Omental fat pad (tissue), 4 donors: ENCODE measurements at places on chromosomes 1 and 21.

GRCh38 chr1:239898062-239898730 is 193.5 kb upstream of the FMN2 start:
- DNase-seq: peak; percentile 62

- DNase-seq: no peak
Measured at GRCh38 chr1:11550664-11551283, 71.8 kb downstream of the DISP3 start.

GRCh38 chr1:205924460-205924790 is 18.8 kb downstream of the SLC26A9 start:
- no peak for DNase-seq

- no peak for DNase-seq
Measured at GRCh38 chr1:161226759-161227158, 899 bp downstream of the TOMM40L start.

GRCh38 chr1:181126871-181127587 is 38.5 kb downstream of the IER5 start:
- DNase-seq: no peak

DNA sequence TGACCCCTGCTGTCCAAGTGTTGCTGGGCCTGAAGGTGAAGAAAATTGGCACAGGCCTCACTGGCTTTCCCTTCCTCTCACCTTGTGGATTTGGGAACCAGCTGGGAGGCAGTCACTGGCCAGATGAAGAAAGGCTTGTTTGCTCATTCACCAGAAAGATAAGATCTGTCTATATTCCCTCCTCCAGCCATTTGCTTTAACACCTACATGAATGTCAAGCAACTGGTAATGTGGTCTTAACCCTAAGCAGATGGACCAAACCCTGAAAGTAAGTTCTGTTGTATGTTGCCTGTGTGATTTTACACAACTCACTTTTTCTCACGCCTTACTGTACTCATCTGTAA is 10.3 kb upstream of the SRRM1 start:
- no peak for DNase-seq

DNA sequence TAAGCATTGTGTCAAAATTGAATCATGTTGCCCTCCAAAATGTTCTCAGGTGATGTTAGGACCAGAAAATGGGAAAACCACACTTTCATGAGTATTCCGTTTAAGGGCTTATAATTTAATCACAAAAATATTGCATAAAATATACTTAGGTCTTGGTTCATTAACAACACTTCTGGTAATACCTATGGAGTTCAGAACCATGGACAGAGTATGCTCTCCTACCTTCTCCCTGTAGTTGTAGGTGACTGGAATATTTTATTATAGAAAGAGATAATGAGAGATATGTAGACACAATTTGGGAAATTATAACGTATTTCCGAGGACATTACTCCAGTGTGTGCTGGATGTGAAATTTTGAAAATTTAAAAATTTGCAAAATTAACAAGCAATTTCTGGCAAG is 232.5 kb downstream of the NCAM2 start:
- DNase-seq: no peak

GRCh38 chr1:107949467-107950253 is 15.3 kb downstream of the VAV3 start:
- DNase-seq: no peak

- no peak for DNase-seq
Measured at GRCh38 chr21:14550135-14550534, 4.0 kb upstream of the SAMSN1 start.

GRCh38 chr1:175826705-175827104 is 83.3 kb upstream of the TNR start:
- DNase-seq: no peak

DNA sequence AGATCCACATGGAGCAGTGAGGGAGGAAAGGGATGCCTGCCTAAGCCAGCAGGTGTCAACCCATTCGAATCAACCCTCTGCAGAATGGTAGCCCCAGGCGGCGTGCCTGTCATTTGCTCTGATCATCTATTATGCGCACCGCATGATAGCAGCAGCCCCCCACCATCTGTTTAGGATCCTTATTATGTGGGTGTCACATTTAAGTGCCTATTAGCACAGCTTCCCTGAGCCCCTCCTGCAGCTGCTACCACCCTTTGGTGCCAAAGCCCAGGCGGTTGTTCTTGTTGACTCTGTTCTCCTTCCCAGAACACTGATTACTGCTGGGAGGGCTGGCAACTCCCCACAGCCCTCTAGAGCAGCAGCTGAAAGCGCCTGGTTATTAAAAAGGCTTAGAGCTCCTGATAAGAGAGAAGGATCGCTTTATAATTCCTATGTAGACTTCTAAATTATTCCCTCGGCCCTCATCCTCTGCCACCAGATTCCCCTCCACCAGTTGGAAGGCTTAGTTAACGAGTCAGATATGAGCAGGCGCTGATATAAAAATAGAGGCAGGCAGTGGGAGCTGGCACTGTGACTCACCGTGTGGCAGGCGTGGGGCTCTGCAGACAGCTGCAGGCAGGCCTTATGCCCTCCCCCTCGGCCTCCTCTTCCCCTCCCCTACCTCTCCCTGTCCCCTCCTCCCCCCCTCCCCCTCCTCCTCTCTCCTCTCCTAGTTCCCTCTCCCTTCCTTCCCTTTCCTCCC is 23.0 kb downstream of the ACTA1 start:
- DNase-seq: no peak

- DNase-seq: no peak
Measured at GRCh38 chr1:37098237-37098636, 63.9 kb upstream of the GRIK3 start.

DNA sequence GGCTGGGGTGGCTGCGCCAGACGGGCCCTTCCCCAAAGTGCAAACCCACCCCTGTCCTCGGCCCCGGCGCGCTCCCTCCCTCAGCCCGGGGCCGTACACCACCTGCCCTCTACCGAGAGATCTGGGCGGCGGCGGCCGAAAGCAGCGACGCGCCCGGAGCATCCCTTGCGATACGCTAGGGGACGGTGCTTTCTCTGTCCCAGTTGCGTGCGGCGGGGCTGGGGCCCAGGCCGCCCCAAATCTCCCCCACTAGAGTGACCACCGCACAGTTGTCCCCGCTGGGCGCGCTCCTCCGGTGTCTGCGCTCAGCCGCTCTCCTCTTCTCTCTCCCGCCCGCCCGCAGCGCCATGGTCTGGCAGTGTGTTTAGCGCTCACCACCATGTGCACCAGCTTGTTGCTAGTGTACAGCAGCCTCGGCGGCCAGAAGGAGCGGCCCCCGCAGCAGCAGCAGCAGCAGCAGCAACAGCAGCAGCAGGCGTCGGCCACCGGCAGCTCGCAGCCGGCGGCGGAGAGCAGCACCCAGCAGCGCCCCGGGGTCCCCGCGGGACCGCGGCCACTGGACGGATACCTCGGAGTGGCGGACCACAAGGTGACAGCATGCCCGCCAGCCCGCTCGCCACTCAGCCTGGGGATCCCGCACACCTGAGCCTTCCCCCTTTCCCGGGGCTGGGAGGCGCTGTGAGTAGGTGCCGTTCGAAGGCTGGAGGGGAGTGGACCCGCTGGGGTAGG is 1.0 kb downstream of the ST6GALNAC5 start:
- no peak for DNase-seq

- DNase-seq: no peak
Measured at GRCh38 chr1:223271085-223271781, 92.7 kb downstream of the SUSD4 start.

GRCh38 chr1:168227620-168228019 is 1.8 kb downstream of the SFT2D2 start:
- no peak for DNase-seq

GRCh38 chr1:39258146-39258924 is 53.8 kb downstream of the MACF1 start:
- peak; percentile 63 for DNase-seq

- DNase-seq: no peak
Measured at GRCh38 chr1:221760911-221761310, 19.0 kb upstream of the DUSP10 start.

DNA sequence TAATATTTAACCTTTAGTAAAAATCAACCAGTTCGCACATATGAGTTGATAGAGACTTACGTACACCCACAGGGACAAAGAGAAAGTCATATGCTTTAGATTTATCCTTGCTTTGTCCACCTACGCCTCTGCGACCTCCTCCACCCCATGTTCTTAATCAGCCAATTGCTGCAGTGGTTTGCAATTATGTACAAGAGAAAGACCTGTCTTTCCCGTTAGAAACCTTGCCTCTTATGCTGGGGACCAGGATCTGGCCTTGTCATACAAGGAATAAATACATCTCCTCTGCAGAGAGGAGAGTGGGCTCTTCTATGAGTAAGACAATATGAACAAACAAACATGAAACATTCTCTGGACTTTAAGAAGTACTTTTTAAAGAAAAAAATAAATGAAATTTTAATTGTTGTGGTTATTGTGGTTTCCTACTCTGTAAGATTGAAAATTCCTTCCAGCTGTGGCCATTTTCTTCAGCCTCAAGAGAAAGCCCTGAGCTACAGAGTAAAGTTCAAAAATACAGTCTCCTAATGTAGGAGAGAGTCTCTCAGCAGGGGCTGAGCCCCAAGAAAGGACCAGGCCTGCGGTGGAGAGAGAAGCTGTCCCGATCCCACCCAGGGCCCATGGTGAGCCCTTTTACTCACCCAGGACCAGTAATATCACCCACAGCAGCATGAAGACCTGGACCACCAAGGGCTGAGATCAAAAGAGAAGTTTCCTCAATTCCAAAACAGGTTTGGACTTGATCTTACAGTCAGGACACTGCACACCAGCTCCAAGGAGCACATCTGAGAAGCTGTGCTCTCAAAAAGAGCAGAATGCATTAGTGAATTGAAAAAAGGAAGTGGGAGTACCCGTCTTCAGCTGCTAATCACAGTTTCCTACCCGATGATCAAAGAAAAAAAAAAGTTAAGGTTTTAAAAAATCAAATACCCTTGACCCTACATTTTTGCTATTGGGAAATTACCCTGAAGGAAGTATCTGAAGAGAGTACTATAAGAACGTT is at the start of gene FCRL5:
Gene FCRL5 (minus strand): TSS at position 822 of the 1,000 bp plus-strand sequence. CDS start 153 bp downstream, at position 669.
- DNase-seq: no peak

DNA sequence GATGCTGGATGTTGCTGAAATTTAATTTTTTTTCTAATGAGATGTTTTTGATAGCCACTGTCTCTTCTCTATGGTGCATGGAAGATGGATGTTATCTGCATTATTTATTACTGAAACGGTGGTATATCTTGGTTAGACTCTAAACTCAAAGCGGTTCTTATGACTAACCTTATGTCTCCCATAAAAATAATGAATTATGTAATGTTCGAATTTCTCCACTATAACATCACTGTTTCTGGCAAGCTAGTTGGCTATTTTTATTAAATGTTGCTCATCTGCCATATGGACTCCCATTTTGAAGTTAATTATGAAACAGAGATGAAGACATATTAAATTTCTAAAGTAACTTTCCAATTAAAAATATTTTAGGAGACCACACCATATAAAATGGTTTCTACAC is 808.6 kb upstream of the ADGRL4 start:
- DNase-seq: no peak

- no peak for DNase-seq
Measured at GRCh38 chr1:201887116-201887866, 1.4 kb upstream of the SHISA4 start.

- DNase-seq: no peak
Measured at GRCh38 chr1:50913954-50914353, 46.1 kb downstream of the FAF1 start.

GRCh38 chr1:62906428-62906886 is 122.5 kb downstream of the ATG4C start:
- DNase-seq: no peak

DNA sequence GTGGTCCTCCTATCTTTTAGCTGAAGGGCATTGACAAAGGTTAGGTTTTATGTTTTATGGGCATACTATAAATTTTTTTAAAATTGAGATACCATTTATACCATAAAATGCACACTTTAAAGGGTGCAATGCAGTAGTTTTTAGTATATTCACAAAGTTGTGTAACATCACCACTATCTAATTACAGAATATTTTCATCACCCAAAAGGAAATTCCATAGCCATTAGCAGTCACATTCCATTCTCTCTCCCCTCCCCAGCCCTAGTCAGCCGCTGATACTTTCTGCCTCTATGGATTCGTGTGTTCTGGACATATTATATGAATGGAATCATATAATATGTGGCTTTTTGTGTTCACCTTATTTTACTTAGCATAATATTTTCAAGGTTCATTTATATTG is 135.8 kb upstream of the B3GALT2 start:
- no peak for DNase-seq

DNA sequence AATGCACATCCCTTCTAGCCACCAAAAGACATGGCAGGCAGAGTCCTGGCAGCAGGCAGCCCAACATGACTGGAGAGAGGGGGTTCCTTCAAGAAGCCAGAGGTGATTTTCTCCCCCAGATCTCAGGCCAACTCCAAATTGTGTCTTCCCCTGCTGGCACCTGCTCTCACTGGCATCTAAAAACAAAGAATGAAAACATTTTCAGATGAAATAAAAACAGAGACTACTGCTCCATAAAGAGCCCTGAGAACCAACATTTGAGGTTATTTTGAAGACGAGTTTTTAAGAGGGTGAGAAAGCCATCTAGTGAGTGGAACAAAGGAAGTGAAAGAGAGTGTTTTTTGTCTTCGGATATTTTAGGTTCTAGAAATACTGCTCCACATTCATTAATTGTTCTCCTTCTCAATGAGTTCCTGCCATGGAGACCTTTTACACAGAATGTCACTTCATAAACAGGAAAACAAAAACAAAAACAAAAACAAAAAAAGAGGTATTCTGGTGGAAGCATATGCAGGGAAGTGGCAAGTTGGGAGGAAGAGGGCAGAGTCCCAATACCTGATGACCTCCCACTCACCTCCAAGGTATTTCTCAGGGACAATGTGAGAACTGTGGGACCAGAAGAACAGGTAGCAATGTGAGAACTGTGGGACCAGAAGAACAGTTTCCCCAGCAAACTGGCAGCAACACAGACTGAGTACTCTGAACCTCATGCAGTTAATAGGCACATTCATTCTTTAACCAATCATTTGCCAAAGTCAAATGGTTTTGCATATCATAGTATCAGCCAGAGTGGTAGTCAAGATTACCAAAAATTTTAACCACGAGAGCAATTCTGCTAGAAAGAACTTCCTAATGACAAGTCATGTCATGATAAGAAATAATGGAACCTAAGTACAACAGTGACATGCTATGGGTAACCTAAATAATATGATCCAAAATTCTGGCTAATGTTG is 50.0 kb downstream of the KIAA0319L start:
- DNase-seq: no peak

- DNase-seq: no peak
Measured at GRCh38 chr1:42674214-42674613, 8.0 kb upstream of the YBX1 start.

DNA sequence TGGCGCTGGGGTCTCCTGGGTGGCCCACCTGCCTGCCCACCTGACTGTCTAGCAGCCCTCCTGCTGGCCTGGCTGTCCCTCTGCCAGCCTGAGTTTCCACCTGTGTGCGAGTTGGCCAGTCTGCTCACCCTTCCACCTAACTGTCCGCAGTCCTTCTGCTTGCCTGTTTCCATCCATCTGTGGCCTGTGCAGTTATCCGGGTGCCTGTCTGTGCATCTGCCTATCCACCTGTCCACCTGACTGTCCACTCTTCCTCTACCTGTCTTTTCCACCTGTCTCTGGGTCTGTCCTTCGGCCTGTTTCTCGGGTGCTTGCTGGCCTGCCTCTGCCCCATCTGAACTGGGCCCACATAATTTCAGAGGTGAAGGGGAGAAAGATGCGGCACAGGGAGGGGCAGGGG is 1.9 kb downstream of the KCNQ4 start:
- no peak for DNase-seq

GRCh38 chr1:928825-929661 is 5.3 kb downstream of the SAMD11 start:
- DNase-seq: no peak
